ENCODE measurements at places on chromosomes 13 and 19.

DNA sequence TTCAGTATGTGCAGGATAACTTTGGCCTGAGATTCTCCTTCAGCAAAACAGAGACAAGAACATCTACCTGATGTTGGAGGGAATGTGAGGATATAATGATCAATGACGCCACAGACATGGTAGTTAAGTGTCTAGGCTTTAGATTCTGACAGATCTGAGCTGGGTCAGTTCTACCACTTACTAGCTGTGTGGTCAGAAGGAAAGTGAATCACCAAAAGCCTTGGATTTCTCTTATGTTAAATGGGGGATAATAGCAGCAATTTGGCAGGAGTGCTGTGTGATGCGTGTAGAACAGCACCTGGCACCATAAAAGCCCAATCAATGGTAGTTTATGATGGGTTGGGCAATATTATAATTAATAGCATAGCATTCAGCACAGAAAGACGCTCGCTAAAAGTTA is 41.7 kb downstream of the RXFP2 start:
- no peak for DNase-seq

DNA sequence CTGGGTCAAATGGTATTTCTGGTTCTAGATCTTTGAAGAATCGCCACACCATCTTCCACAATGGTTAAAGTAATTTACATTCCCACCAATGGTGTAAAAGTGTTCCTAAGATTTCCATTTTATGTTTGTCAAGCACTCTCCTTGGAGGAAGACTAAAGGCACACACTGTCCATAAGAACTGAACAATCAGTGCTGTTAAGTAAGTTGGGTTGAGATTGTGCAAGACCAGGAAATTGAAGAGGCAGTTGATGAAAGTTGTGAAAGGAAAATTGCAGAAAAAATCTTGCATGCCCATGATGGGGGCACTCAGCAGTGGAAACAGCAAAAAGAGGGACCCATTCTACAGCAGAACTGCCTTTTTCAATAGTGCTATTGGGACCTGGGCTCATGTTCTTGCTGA is 323.6 kb downstream of the DLEU7 start:
- DNase-seq, result no peak

DNA sequence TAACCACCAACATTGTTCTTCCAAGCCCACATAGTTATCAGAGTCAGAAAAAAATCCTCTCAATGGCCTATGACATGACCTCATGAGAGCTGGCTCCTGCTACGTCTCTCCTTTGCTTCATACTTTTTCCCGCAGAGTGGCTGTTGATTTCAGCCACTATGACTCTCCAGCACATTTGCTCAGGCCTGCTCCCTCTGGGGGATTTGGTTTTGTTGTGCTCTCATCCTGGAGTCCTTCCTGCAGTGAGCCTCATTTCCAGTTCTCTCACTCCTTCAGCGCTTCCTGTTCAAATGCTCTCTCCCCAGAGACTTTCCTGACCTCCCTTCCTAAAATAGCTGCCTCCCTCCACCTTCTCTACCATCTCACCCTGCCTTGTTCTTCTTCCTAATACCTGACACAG is 72.0 kb upstream of the USP29 start:
- DNase-seq, result no peak

GRCh38 chr19:48997972-48998371 is 4.3 kb downstream of the RUVBL2 start:
- no peak for DNase-seq

DNA sequence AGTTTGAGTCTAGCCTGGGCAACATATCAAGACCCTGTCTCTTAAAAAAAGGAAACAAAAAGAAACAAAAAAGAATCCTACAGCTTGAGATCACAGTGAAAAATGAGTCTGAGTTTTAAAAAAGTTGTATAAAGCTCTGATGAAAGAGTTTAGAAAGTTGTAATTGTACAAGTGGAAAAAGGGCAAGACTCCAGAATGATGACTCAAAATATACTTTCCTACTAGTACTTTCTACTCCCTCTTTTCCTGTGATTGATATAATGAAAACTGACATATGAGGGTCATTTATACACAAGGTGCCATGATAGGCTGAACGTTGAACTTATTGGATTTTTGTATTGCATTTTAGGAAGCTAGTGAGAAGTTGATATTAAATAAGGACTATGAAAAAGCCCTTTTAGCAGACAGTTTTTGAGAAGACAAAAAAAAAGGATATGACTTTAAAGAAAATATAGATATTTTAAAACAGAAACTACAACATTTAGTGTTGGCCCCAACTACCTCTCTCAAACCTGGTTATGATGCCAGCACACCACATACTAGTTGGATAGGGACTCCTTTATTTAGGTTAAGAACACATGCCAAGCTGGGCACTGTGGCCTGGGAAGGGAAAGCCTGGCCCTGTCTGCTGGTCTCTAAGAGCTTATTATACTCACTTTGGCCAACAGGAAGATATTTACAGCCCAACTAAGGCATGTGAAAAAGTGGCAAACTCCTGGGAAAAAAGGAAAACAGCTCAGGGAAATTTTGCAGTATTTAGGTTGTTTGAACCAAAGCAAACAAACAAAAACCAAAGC is 116.6 kb downstream of the KL start:
- no peak for DNase-seq

DNA sequence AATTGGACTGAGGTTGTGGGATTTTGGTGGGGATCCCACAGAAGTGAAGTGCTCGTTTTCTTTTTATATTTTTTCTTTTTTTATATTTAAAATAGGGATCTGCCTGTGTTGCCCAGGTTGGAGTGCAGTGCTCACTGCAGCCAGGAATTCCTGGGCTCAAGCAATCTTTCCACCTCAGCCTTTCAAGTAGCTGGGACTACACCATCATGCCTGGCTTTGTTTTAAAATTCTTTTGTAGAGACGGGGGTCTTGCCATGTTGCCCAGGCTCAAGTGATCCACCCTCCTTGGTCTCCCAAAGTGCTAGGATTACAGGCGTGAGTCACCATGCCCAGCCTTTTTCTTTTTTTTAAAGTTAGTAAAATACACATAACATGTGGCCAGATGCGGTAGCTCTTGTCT is 20.6 kb downstream of the CRTC1 start:
- no peak for DNase-seq

GRCh38 chr13:30196025-30196424 is 111.3 kb downstream of the KATNAL1 start:
- DNase-seq, result no peak

GRCh38 chr19:49952479-49952836 is 8.5 kb downstream of the SIGLEC11 start:
- DNase-seq, result no peak

DNA sequence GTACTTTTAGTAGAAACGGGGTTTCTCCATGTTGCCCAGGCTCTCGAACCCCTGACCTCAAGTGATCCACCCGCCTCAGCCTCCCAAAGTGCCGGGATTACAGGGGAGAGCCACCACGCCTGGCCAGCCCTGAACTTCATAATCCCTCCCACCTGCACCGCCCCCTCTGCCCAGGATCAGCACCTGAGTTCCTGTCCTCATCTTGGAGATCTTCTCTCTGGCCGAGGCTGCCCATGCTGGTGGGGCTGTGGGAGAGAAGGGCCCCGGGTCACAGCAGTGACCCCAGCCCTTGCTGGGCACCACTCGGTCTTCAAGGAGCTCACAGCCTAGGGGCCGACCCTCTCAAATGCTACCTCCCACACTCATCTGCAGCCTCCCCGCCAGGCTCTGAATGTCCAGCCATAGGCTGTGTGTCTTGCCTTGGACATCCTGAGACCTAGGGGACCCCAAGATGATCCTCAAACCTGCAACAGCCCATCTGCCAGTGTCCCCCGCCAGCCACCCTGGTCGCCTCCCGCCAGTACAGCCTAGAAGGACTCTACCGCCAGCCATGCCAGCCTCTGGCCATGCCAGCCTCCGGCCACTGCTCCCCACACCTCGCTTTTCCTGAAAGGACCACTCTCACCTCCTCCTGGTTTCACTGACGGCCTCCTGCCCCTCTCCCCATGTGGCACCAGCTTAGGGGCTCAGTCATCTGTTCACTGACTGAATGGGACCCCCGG is 1.5 kb downstream of the ATP8B3 start:
- DNase-seq, result no peak

DNA sequence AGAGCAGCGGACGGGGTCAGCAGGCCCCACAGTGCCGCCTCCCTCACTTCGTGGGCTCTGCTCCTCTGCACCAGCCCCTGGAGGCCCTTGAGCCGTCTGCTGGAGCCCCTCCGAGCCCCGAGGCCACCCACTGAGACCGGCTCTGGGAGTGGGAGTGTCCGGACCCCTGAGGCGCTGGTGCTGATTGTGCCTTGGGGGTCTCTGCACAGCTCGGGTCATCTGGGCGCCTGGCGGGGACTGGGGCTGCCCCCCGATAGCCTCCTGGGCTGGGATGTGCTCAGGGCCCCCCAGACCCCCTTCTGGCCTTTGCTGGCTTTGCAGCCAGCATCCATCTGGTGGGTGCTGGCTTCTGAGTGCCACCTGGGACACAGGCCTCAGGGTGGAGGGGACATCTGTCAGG is 15.4 kb downstream of the CBARP start:
- no peak for DNase-seq

DNA sequence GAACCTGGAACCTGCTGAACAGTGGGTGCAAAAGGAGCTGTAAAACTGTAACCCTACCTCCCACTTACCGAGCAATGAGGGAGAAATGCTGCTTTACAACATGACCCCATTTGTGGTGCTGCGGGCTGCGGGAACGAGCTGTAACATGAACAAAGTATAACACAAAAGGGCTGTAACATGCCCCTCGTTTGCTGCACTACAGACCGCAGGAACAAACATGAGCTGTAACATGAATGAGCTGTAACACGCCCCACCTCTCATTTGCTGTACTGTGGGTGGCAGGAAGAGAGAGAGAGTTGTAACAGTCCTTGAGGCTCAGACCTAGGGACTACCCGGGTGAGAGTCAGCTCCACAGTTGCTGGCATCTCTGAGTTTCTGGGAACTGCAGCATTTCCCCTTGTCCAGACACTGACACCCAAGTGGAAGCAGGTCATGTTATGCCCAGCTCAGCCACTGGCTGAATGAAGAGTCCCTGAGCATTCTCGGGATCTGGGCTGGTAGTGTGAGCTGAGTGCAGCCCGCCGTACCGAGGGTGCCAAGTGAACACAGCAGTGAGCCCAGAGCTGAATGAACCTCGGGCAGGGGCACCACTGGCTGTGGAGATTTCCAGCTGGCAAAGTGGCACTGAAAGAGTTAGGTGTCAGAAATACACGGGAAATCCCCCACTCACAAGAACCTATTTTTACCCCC is 1385.3 kb upstream of the SPRY2 start:
- DNase-seq, result no peak

GRCh38 chr19:49682274-49682673 is 5.2 kb downstream of the PRMT1 start:
- DNase-seq, result no peak

DNA sequence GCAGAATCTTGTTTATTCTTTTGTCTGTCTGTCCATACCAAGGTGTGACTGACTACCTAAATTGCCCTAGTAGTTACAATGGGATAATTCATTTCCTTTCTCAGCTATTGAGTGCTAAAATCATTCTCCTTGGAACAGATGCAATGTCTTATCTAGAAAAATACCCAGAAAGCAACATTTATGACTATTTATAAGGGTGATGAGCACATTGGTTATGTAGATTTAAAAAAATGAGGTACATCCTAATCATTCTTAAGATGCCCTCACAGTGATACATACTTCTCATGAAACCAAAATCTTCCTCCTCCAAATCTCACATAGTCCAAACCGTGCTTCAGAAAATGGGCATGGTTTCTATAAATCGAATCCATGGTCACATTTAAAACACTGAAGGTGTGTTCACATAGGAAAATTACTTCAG is 11.6 kb upstream of the UBE2L5 start:
- DNase-seq, result no peak

DNA sequence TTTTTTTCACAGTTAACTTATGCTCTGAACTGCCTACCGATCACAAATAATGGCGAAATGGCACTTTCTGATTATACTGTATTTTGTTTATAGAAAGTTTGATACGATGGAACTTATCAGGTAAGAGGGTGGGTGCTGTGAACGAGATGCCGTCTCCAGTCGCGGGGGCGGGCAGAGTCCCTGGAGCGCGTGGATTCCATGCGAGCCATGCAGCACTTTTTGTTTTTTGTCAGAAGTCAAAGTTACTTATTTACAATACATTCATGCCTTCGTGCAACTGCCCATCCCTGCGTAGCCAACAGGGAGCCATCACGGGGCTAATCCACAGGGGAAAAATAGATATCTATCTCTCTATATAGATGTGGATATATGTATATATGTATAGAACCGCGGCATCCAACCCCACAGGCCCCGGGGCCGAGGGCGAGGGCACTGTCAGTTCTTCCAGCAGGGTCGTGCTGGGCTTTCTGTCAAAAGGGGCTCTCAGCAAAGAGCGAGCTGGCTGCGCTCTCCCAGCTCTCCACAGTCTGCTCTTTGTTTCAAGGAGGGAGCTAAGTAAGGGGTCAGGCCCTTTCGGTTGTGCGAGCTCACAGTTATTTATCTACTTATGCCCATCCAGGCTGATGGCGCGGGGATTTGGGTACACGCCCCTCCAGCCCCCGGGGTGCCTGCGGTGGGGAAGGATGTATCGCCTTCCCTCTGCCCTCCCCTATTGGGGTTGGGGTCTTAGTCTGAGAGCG is 3.4 kb downstream of the SLITRK1 start:
- no peak for DNase-seq

GRCh38 chr19:1106841-1107660 is 3.3 kb downstream of the GPX4 start:
- peak; percentile 66 for DNase-seq
